Hematopoietic multipotent progenitor cell treated with erythropoietin and hydrocortisone succinate and interleukin-3 and kit ligand, for 8 days (in vitro differentiated cells): ENCODE measurements at places on chromosomes 3 and 15.

- DNase-seq, result peak; percentile 51
Observed at GRCh38 chr3:196057760-196058331, 24.0 kb downstream of the TFRC start.

DNA sequence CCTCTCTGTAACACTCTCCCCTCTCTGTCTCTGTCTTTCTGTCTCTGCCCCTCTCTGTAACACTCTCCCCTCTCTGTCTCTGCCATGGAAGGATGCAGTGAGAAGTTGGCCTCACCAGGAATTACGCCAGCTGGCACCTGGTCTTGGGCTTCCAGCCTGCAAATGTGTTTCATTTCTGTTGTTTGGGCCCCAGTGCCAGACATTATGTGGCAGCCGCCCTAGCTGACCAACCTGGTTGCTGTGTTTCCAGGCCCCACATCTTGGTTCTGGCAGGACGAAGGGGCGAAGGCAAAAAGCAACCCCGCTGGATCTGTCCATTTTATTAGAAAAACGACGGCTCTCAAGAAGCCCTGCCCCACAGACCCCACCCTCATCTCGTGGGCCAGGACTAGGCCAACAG, 5.2 kb upstream of the ZXDC start:
- no peak for DNase-seq

DNA sequence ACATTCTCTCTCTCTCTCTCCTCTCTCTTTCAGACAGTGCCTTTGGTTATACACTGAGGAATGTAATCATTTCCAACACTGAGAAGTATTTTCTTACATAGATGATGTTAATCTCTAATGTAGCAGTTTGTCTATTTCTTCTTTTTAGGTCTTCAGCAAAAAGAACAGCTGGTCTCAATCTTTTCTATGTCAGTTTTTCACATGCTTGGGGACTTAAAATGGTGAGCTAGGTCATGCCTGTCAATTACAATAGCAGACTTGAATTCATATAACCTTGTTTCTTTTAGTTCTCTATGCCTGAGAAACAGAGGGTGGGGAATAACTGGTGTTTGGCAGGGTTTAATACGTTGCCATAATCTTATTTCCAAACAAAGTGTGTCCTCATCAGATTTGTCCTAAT, 786.2 kb downstream of the SQOR start:
- DNase-seq, result no peak

DNA sequence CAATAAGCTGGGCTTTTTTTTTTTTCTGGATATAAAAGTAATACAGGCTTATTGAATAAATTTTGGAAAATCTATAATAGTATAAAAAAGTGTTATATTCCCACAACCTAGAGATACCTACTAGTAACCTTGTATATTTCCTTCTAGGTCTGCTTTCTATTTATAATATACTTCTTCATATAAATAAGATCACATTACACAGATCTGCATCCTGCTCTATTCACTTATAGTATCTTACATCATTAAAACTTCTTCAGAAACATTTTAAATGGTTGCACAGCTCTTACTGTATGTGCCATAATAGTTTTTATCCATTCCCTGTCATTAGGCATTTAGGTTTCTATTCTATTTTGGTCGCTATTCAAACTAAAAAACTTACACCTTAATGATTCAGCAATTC, 87.0 kb upstream of the TTBK2 start:
- no peak for DNase-seq

DNA sequence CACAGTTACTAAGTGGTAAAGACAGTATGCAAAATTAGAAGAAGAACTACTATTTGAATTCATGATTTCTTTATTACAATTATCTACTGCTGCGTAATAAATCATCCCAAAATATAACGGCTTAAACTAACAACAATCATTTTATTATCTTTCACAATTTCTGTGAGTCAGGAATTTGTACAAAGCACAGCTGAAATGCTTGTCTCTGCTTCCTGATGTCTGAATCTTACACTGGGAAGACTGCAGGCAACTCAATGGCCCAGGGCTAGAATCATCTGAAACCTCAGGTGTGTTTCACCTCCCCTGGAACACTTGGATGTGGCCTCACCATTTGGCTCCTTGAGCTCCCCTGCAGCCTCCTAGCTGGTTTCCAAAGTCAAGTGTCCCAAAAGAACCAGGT, 145.1 kb downstream of the MAGI1 start:
- DNase-seq, result no peak

DNA sequence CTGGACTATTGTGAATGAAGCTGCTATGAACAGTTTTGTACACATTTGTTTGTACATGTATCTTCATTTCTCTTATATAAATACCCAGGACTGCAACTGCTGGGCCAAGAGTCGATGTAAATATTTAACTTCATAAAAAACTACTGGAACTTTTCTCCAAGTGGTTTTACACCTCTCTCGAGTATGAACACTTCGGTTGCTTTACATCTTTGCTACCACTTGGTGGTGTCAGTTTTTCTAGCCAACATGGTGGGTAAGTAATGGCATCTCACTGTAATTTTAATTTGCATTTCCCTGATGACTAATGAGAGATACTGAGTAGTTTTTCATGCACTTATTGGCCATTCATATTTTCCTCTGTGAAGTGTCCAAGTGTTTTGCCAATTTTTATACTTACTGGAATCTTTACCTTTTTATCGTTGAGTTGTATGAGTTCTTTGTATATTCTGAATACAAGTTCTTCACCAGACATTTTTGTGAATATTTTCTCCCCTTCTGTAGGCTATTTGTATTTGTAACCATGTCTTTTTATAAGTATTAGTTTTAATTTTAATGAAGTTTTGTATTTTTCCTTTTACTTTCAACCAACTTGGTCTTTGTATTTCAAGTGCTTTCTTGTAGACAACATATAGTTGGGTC, 44.4 kb downstream of the PCOLCE2 start:
- DNase-seq, result peak; percentile 70

- no peak for DNase-seq
Observed at GRCh38 chr3:127908951-127909350, 6.1 kb upstream of the KBTBD12 start.

DNA sequence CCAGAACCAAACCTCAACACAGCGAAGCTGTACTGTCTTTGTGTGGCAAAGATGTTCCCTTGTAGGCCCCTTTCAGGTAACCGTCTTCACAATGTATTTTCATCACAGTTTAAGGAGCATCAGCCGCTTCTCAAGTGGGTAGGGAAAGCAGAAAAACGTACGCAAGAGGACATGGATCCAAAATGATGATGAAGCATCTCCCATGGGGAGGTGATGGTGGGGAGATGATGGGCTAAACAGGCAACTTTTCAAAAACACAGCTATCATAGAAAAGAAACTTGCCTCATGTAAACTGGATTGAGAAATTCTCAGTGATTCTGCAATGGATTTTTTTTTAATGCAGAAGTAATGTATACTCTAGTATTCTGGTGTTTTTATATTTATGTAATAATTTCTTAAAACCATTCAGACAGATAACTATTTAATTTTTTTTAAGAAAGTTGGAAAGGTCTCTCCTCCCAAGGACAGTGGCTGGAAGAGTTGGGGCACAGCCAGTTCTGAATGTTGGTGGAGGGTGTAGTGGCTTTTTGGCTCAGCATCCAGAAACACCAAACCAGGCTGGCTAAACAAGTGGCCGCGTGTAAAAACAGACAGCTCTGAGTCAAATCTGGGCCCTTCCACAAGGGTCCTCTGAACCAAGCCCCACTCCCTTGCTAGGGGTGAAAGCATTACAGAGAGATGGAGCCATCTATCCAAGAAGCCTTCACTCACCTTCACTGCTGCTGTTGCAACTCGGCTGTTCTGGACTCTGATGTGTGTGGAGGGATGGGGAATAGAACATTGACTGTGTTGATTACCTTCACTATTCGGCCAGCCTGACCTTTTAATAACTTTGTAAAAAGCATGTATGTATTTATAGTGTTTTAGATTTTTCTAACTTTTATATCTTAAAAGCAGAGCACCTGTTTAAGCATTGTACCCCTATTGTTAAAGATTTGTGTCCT, 60.0 kb downstream of the AAGAB start:
- DNase-seq, result no peak

DNA sequence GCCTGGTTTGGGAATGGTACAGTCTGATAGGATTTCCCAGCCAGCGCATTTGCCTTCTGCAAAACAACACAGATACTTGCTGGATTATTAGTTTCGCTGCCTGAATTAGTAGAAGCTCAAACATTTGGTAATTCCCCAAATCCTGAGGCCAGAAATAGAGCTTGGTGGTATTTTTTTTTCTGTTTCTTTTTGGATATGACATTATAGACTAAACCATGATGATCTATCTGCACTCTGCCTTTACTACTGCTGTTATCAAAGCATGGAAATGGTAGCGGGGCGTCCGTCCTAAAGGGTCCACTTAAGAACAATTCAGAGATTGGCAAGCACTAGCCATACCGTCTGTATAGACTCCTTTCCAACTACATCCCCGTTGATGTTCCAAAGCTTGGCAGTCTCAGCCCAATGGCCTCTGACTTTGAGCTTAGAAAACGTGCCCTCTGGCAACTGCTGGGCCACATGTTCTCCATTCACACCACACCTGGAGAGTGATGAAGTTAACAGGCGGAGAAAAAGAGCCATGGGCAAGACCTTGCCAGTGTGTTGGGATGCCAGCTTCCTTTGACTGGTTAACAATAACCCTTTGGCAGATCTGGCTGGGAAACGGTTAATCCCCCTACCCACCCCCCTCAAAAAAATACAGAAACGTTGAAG, 241.0 kb upstream of the NR2F2 start:
- no peak for DNase-seq

GRCh38 chr3:111590143-111590491, 5.0 kb downstream of the ZBED2 start:
- no peak for DNase-seq

DNA sequence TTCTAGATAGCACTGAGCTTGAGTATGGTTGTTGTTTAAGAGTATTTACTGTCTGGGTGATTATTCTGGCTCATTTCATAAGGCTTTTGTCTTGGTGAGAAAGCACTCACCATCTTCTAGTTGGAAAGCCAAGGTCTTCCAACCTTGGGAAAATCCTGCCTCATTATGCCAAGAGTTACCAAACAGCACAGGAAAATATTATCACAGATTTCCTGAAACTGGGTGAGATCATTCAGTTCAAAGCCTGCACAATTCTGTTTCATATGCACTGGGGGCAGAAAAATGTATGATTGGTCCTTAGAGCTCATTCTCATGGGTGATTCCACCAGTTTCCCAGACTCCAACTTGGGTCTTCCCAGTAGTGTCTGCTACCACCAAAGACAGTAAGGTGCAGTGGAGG, 291.8 kb downstream of the RORA start:
- no peak for DNase-seq

DNA sequence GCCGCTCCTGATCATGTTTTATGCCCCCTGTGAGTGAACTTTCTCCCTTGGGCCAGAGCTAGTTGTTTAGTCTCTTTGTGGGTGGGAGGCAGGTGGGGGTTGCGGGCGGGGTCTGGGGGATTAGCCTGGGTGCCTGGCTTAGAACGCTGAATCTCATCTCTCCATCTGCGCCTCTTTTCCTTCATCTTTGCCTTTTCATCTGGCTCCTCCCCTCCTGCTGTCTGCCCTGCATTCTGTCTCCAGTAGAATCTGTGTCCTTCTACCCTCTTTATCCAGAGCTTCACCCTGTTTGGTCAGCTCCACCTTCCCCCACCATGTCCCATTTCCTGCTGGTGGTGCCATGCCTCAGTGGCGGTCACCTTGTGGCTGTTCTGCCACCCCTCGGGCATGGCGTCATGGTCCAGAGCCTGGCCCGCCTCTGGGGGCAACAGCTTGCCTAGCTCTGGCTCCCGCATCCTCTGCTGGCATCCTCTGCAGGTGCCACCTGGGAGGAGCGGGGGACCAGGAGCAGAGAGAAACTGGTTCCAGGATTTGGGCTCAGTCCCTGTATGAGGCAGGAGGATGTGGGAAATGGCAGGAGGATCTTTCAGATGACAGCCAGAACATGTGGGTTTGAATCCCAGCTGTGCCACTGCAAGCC, 44.3 kb downstream of the PDIA5 start:
- DNase-seq, result no peak

DNA sequence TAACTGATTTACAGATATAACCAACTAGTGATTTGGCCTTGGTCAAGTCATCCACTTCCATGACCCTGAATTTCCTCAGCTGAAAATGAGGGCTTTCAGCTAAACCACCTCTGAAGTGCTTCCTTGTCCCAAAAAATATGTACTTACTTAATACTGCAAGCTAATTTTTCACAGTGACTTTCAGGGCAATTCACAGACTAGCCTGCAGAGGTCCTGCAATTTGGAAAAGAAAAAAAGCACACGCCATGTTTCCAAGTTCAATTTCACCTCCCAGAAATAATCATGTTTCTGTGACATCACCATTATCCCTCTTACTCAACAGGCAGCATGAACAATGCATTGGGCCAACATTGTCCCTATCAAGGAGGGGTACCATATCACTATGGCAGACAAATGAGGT, 218.2 kb downstream of the SHOX2 start:
- DNase-seq, result no peak

DNA sequence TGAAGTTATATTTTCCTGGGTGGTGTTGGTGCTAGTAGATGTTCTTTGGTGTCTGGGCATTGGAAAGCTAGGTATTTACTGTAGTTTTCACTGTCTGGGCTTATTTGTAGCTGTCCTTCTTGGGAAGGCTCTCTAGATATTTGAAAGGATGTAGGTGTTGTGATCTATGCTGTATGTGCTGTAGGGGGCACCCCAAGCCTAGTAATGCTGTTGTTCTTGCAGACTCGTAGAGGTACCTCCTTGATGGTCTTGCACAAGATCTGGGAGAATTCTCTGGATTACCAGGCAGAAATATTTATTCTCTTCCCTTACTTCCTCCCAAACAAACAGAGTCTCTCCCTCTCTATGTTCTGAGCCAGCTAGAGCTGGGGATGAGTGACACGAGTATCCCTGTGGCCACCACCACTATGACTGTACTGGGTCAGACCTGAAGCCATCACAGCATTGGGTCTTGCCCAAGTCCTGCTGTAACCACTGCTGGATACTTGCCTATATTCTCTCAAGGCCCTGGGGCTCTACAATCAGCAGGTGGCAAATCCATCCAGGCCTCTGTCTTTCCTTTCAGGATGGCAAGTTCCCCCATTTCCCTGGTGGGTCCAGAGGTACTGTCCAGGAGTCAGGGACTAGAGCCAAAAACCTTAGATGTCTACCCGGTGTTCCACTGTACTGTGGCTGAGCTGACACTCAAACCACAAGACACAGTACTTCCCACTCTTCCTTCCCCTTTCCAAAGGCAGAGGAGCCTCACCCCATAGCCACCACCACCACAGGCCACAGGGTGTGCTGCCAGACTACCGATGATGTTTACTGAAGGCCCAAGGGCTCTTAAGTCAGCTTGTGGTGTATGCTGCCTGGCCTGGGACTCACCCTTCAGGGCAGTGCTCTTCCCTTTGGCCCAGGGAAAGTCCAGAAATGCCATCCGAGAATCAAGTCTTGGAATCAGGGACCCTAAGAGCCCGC, 195.2 kb upstream of the DPPA4 start:
- peak; percentile 38 for DNase-seq

- DNase-seq, result no peak
Observed at GRCh38 chr3:8254489-8254888, 247.1 kb upstream of the LMCD1 start.

- DNase-seq, result peak; percentile 19
Observed at GRCh38 chr3:61561374-61562041, at the start of gene PTPRG. PTPRG (plus strand) TSS chr3:61561571; CDS start chr3:61562288, 717 bp downstream.

DNA sequence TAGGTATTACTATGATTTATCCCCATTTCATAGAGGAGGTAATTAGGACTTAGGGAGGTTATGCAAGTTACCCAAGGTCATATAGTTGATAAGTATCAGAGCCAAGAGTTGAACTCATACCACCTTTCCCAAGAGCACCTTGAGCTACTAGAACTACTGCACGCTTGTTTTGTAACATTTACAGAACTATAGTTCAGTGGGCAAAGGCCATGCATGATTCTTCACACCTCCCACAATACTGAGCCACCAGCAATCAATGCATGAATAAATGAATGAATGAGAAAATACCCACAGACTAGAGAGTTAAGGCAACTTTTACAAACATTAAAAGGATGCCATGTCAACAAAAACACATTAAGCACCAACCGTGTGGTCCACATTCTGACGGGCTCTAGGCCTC, 46.8 kb downstream of the LIPC start:
- no peak for DNase-seq
